ENCODE measurements at places on chromosomes 2 and 18.

GRCh38 chr2:234271338-234271737, 220.8 kb downstream of the SPP2 start:
- DNase-seq = no peak

DNA sequence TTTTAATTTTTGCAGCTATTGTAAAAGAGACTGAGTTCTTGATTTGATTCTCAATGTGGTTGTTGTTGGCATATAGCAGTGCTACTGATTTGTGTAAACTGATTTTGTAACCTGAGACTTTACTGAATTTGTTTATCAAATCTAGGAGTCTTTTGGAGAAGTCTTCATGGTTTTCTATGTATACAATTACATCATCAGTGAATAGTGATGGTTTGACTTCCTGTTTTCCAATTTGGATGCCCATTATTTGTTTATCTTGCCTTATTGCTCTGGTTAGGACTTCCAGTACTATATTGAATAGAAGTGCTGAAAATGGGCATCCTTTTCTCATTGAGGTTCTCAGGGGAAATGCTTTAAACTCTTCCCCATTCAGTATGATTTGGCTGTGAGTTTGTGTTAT, 99.7 kb downstream of the GULP1 start:
- no peak for DNase-seq

GRCh38 chr2:177413703-177414102, 21.1 kb downstream of the AGPS start:
- no peak for DNase-seq

DNA sequence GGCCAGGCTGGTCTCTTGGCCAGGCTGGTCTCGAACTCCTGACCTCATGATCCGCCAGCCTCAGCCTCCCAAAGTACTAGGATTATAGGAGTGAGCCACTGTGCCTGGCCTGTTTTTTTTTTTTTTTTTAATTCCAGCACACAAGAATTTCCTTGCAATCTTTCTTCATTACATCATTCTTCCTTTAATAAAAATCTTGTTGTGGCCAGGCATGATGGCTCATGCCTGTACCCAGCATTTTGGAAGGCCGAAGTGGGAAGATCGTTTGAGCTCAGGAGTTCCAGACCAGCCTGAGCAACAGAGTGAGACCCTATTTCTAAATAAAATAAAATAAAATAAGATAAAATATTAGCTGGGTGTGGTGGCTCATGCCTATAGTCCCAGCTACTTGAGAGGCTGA, 21.4 kb upstream of the PLEKHM3 start:
- no peak for DNase-seq

DNA sequence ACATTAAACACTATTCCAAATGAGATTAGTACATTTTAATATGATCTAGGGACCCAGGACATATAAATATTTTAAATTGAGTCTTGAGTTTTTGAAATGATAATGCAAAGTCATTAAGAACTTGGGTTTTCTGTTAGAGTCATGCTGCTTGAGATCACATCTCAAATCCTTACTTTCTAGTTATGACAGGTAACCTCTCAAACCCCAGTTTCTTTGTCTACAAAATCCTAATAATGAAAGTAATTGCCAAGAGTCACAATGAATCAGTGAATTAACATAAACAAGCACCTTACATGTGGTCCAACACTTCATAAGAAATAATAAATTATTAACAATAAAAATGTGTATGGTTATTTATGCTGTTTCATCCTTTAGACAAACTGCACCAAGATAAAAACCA, 607.6 kb downstream of the LRP1B start:
- no peak for DNase-seq

DNA sequence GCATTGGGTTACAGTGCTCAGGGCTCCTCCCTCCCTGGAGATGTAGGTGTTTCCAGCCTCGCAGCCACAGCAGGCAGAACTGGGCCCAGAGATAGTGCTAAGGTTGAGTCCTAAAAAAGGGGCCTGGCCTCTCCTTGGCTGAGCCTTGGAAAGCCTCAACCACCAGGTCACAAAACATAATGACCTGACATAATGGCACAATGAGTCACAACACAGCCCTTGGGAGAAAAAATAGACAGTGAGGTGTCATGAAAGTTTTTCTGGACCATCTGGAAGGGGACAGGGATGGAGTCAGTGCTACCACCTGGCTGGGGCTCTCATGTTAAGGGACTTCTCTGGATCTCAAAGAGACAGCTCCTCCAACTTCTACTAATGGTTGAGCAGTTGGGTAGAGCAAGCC, 92.4 kb upstream of the LCLAT1 start:
- DNase-seq = no peak

- no peak for DNase-seq
Measured at GRCh38 chr2:32360416-32360815, 3.6 kb downstream of the BIRC6 start.

GRCh38 chr2:166516712-166517303, 22.8 kb upstream of the SCN7A start:
- DNase-seq = no peak

DNA sequence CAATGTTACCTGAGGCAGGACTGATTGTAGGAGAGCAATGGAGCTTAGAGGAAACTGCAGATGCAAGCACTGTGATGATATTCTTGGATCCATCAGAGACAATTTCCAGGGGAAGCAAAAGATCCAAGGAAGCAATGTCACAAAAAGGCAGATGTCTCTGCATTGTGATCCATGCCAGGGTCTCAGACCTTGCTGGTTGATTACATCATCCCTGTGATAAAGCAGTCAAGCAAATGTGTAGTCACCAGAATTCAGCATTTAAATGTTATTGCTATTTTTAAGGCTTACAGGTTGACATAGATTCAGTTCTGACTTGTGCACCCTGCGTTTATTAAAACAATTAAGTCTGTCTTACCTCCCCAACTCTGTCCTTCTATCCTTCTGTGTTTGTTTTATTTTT, 56.8 kb upstream of the CCDC85A start:
- DNase-seq = no peak

DNA sequence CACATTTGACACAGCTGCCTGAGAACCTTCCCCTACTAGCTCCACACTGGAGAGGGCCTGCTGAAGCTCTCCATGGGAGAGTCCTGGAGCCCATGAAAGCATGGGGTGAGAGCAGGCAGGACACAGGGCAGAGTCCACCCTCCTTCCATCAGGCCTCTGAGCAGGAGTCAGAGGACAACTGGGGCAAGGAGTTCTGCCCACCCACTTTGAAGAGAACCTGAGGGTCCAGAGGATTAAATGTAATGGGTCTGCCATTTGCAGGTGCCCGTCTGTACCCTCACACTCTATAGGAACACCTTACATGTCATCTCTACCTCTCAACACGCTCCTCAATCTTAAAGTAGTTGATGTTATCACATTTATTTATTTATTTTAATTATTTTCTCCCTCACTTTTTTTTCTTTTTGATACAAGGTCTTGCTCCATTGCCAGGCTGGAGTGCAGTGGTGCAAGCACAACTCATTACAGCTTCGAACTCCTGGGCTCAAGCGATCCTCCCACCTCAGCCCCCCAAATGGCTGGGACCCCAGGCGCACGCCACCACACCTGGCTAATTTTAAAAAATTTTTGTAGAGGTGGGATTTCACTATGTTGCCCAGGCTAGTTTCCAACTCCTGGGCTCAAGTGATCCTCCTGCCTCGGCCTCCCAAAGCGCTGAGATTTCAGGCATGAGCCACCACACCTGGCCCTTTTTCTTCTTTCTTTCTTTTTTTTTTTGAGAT, 10.2 kb downstream of the ADRA2B start:
- no peak for DNase-seq

DNA sequence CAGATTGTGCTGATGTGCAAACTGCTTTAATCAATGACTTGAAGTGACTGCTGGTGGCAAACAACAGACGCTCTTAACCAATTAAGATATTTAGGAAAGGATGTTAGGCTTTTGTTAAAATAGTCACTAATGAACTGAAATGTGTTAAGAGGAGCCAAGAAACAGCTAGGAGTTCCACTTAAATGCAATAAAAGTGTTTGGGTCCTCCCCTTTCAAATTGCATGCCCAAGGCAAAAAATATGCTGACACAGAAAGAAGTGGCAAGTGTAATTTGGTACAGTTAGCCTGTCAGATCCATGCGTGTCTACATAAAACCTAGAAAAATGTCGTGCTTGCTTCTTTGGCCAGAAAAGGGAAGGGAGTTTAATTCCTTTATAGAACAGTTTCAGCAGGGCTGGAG, 61.9 kb downstream of the XRCC5 start:
- DNase-seq = no peak

DNA sequence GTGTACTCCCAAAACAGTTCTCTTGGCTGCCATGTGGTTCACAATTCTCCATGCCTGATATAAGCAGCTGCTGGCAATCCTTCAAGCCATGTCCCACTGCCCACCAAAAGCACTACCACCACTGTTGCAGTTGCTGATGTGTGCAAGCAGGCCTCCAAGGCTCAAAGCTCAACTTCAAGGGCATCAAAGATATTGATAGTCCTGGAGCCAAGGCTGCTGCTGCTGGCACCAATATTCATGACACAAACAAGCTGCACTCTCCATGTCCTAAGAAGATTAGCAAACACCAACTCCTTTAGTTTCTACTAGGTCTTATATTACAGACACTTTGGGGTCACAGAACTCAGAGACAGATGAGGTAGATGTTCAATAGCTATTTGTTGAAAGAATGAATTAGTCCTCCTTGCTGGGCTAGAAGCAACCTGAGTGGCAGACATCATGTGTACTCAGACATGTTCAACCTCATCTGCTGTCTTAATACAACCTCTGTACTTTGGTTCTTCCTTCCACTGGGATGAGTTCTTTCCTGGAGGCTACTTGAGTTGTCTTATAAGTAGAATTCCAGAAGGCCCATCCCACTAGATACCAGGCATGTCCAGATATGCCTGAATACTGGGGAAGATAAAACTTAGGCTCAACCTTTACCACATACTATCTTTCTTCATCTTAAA, 104.5 kb upstream of the UGP2 start:
- no peak for DNase-seq

DNA sequence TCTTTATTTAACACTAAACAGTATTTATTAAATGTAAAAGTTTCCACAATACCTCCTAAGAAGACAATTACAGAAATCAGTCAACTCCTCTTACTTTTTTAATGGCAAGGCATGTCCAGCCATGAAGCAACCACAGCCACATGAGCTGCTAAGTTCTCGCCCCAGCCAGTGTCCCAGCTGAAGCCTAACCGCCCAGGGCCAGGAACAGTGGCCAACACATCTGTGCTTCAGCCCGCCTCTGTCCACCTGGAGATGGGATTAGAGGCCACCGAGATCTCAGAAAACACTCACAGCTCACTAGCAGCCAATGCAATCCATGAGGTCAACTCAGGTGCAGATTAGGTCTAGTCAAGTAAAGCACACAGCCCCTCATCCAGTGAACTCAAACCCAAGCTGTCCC, 40.2 kb downstream of the PID1 start:
- no peak for DNase-seq

GRCh38 chr18:3869848-3870247, 419.9 kb downstream of the TGIF1 start:
- peak; percentile 53 for DNase-seq

DNA sequence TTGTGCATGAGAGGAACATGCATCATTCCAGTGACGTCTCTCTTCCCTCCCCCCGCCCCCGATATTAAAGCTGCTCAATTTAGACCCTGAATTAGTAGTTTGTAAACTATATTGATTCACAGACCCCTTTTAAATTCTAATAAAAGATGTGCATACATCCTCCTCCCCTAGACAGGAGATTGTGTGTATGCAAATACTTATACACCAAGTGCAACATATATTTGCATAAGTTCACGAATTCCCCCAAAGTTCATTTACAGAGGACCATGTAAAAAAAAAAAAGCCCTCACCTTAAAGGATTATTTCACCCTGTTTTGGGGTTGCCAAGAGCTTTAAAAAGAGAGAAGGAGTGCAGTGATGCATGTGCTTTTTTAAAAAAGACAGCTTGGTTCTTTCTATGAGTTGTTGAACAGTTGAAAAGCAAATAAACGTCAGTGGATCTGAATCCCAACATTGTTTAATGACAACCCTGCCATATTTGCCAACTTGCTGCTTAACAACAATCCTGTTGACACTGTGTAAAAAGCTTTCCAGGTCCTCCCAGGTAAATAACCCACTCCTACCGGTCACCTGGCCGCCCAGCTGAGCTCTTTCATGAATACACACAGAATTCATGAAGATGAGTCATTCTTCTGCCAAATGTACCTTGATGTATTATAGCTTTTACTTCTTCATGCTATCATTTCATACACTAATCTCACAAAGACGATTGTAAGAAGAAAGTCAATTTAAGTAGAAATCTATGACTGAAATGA, 211.5 kb downstream of the IKZF2 start:
- no peak for DNase-seq

DNA sequence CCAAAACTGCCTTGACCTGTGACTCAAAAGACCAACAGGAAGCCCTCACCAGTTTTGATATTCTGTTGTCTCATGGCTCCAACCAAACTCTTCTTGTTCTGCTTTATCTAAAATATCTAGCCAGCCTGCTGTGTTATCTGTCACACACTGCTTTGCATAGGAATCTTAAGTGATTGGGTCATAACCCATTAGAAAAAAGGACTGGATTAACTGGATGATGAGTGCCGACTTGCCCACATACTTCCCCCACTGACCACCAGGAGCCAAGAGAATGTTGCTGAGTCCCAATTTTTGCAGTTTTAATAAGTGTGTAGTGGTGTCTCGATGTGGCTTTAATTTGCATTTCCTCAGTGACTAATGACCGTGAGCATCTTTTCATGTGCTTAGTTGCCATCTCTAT, 6.5 kb downstream of the MOGAT1 start:
- DNase-seq = no peak

DNA sequence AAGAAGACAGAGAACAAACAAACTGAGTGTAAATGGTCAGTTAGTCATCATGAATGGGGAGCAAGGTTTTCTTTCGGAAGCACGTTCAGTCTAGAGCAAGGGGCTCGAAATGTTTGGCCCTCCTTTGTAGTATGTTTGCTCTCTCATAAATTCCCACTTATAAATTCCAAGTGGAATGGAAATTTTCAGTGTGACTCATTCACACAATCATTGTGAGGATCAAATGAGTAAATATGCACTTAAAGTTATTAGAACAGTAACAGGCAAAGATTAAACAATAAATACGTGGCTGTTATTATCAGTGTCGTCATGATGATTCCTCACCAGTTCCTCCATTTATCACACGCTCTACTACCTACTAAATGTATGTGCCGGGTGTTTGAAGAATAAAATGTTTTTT, 10.5 kb downstream of the CNGA3 start:
- no peak for DNase-seq

- no peak for DNase-seq
Measured at GRCh38 chr2:104826016-104826415, 27.9 kb upstream of the POU3F3 start.

GRCh38 chr2:223442847-223443246, 159.3 kb downstream of the SCG2 start:
- no peak for DNase-seq

- DNase-seq = no peak
Measured at GRCh38 chr2:12970861-12971260, 254.1 kb downstream of the TRIB2 start.

GRCh38 chr18:56481751-56482150, 156.6 kb downstream of the TXNL1 start:
- DNase-seq = no peak

DNA sequence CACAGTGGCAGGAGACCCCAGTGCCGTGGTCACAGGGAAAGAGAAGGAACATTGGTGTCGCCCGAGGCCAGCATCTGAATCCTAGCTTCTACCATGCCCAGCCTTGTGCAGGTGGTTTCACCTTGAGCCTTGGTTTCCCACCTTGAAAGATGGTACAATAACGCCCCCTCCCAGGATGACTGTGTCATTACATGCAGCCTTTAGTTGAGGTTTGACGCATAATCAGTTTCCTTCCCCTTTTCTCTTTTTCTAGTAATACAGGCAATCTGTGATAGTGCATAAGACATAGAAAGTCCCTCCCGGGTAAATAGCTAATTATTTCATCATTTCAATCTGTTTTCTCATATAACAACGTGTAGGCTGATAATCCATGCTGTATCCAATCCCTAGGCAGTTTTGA, 29.8 kb upstream of the ZNF407 start:
- no peak for DNase-seq
